ENCODE measurements at places on chromosomes 2 and 18.

GRCh38 chr2:71806432-71806831 is 341.2 kb downstream of the CYP26B1 start:
- DNase-seq = no peak

DNA sequence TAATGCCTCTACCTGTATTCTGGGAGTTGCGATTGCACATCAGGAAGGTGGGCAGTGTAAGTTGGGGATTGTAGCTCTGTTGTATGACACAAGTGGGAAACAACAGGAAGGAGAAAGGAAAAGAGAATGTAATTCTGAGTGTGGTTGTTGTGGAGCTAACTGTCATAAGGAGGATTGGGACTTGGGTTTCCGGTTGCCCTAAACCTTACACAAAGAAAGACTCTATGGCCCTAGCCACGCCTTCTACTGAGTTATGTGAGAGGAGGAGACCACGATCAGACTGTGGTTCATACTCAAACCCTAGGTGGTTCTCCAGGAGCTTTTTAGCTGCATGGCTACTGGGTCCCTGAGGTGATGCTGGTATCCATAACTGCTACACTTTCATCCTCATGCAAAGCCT is 86.5 kb downstream of the TANC1 start:
- no peak for DNase-seq

DNA sequence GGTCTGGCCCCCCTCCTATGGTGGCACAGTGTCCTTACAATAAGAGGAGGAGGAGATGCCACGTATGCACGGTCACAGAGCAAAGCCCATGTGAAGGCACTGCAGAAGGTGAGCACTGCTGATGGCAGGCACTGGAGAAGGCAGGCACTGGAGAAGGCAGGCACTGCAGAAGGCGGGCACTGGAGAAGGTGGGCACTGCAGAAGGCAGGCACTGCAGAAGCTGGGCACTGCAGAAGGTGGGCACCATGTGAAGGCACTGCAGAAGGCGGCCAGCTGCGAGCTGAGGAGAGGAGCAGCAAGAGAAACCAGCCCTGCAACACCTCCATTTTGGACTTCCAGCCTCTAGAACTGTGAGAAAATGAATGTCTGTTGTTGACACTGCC is 46.3 kb downstream of the MEX3C start:
- DNase-seq = no peak

DNA sequence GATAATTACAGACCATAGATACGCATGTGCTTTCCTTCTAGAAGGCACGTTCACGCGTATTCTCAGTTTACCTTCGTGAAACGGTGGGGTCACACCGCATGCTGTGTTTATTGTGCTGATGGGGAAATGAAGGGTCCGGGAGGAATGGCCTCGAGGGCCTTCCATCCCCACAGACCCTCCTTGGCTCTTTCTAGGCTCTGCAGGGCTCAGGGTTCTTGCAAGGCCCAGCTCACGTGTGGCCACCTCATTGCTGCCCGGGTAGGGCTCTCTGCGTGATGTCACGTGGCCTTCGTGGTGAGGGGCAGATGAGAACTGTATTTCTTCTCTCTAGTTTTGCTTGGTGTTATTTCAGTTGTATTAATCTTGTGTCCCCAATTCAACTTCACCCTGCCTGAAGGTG is 133.5 kb upstream of the ALKAL2 start:
- no peak for DNase-seq

- DNase-seq = no peak
These were observed 598 bp upstream of the SNRNP200 start for GRCh38 chr2:96305979-96306308.

- no peak for DNase-seq
These were observed 90.5 kb downstream of the HNRNPLL start for GRCh38 chr2:38512211-38512610.

DNA sequence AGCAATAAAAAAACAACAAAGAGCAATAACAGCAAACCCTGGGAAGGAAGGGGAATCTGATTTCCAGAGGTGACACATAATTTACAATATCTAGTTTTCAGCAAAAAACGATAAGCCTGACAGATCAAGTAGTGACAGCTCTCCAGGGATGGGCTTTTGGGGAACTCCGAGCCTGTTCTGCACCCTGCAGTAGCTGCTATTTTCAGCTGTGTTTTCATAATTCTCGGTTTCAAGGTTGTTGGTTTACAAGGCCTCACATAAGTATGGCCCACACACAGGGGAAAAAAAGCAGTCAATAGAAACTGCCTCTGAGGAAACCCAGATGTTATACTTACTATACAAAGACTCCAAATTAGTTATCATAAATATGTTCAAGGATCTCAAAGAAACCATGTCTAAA is 67.7 kb upstream of the CTLA4 start:
- no peak for DNase-seq

DNA sequence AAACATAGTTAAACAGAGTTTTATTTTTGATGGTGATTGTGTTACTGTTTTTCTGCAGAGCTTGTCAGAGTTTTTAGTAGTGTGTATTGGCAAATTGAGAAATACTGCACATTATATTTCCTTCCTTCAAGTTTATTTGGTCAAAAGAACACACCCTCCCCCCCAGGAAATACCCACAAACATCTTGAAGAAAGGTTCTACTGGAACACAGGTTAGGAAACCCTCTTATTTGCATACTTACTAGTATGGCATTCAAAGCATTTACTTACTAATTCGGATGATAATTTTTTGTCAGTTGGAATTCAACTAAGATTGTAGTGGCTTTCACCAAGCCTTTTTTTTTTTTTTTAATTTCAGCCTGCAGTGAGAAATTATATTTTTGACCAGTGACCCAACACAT is 9.1 kb downstream of the CAB39 start:
- DNase-seq = no peak

DNA sequence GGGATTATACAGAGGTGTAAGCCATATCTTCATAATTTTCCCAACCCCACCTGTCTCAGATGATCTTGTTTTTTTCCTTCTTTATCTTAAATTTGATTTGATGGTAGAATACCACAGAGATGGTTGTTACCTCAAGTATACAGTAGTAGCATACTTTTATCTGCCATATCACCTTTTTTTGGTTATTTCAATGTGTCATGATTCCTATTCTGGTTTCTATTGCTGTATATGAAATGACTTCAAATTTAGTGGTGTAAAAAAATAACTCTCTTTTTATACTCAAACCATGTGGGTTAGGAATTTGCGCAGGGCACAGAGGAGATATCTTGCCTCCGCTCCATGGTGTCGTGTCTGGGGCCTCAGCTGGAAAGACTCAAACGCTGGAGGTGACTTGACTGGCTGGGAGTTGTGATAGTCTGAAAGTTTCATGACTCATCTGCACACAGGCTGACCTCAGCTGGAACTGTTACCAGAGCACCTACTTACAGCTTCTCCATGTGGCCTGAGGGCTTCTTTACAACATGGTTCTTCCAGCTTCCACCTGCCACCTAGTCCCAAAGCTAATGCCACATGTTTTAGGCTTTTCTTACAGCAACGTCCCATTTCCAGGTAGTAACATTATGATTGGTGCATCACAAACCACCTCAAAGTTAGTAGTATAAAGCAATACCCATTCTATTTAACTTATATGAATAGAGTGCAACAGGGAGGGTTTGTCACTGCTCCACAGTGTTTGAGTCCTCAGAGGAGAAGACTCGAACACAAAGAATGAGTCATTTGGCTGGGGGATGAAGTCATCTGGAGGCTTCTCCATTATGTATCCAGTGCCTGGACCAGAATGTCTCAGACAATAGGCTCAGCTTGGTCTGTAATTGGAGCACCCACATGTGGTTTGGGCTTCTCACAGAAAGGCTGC is 82.3 kb upstream of the XPO1 start:
- no peak for DNase-seq

- DNase-seq = no peak
These were observed 1043.9 kb downstream of the TMEM182 start for GRCh38 chr2:103805746-103806145.

- no peak for DNase-seq
These were observed 5.4 kb downstream of the CWC22 start for GRCh38 chr2:180001726-180002125.

- DNase-seq = no peak
These were observed 58.6 kb upstream of the SLC25A52 start for GRCh38 chr18:31819106-31819924.

DNA sequence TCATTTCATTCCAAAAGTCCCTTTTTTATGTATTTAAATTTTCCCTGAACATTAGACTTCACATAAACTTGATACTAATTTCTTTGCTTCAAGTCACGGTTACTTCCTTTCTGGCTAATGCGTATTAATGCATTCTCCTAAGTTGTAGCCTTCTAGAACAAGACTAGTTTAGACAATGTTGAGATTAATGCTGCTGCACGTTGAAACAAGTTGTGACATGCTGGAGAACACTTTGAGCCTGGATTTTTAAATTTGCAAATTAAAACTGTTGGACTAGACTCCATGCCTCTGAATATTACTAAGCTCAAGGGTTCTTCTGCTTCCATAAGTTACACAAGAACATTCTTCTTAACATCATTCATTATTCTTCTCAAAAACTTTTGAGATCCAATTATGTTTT is 29.1 kb downstream of the ID2 start:
- DNase-seq = no peak

DNA sequence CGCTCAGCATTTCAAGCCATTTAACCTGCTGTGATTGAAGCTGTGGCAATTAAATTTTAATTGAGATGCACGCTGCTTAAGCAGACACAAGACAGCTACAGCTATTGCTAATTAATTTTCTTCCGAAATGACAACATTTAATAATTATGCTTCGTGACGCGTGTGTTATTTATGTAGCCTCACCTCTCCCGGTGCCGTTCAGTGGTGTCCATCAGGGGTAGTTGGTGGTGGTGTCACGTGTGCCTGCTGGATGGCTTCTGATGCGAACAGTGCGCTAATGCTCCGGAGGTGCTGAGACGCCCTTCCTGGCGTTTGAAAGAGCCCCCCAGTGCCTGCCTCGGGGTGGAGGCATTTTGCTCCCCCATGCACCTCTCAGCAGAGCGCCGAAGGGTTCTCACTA is 39.5 kb downstream of the GLI2 start:
- no peak for DNase-seq

DNA sequence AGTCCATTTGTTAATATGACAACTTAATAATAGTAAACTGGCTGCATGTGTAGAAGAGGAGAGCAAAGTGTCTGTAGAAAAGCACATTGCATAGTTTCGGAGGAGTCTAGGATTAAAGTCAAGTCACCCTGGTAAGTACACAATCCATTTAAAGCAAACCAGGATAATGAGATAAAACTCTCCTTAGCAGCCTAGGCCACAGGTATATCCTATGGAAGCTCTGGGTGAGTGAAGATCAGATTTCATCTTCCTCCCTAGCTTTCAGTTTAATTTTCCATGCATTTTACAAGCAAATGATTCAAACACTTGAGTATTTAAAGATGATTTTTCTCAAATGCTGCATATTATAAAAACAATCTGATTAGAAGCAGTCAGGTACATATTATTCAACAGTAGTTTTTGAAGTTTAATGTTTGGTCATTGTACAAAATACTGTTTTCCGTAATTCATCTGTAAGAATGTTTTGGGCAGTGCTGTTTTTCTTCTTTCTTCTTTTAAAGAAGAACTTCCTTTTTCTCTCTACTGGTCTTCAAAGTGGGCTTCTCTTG is 10.2 kb downstream of the CERS6 start:
- DNase-seq = no peak

DNA sequence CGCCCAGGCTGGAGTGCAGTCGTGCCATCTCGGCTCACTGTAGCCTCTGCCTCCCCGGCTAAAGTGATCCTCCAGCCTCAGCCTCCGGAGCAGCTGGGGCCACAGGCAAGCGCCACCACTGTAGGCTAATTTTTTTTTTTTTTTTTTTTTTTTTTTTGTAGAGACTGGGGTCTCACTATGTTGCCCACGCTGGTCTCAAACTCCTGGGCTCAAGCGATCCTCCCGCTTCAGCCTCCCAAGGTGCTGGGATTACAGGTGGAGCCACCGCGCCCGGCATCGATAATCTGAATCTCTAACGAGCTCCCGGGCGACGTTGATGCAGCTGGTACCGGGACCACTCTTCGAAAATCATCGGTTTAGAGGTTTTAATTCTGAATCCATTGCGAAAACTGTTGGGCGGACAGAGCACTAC is 520 bp upstream of the CYP20A1 start:
- DNase-seq = no peak
